ENCODE measurements at places on chromosomes 2 and 18.

- no peak for DNase-seq
Measured at GRCh38 chr2:187493877-187494568, 46.0 kb upstream of the CALCRL start.

DNA sequence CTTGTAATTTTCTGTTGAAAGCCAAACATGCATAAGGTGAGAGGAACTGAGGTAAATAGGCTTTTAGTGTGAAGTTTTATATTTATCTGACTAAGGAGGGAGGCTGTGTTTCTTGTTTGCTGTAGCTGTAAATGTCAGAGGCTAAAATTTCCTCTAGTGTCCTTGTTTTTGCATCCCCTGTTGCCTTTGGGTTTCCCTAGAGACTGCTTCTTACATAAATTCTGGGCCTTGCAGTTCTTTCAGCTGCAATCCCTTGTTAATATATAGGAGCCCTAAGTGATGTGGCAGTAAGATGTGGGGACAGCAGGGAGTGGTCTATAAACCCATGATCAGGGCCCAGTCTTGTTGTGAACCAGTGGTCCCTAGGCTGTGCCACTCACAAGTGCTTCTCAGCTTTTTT is 7.5 kb upstream of the IMP4 start:
- DNase-seq, result no peak

DNA sequence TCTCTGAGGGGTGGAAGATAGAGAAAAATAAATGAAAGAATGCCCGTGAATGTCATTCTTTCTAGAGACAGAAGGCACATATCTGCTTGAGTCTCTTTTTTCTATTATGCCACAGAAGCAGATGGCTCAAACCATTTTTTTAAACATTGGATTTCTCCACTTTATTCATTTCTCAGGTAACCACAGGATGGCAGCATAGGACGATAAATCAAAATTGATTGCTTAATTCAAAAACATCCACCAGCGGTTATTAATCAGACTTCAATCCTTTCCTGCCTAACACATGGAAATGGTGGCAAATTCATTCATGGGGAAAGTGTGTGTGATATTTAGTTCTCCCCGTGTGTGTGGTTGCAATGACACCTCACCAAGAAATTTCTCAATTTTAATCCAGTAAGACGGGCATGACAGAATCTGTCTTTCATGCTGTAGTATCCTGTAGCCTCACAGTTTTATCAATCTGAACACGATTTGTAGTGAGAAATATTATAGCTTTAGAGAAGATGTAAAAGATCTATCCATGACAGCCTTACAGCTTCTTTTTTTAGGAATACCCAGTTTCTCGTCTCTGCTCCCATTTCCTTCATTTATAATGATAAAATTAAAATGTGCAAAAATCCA is 72.2 kb downstream of the DSC3 start:
- DNase-seq, result no peak

DNA sequence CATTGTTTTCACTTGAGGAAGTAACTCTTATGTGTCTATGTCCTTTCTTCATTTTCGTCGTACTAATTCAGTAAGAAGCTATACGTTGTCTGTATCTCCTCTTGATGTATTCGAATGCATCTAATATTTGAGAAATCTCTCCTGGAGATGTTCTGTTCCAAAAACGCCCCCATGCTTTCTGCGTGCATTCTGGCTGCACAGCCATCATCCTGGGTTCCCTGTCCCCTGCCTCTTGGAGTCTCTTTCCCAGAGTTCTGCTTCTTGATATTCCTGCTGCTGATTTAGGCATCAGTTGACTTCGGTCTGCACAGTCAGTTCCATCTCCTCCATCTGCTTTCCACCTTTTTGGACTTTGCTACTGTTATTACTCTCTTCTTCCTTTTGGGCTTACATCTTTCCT is 13.5 kb downstream of the PNO1 start:
- no peak for DNase-seq

- no peak for DNase-seq
Measured at GRCh38 chr2:81583311-81584108, 1279.0 kb upstream of the LRRTM1 start.

DNA sequence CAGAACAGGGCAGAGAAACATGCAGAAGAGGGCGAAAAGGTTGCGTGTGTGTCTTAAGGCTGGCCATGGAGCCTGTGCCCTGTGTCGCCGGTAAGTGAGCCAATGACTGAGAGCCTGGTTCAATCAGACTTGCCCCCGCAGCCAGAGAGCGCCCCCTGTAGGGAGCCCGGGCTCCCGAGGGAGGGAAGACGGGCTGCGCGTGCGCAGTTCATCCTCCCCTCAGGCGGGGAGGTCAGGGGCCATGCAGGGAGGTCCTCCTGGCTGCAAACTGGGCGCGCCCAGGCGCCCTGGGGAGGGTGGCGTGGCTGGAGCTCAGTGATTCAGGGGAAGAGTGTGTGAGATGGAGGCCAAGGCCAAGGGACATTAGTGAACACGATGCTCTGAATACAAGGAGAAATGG is 276.6 kb downstream of the PHLPP1 start:
- DNase-seq, result no peak

- DNase-seq, result no peak
Measured at GRCh38 chr2:65974067-65974723, 460.7 kb upstream of the MEIS1 start.

Data from stimulated activated CD4-positive, alpha-beta T cell treated with anti-CD3 and anti-CD28 coated beads, Interleukin-15, amount 100 ng/mL, for 1 hour (primary cell).